Fibroblast of the aortic adventitia (primary cell): ENCODE measurements at places on chromosomes 13 and 19. TPM values are rescaled to one million over a fixed set of nuclear protein-coding genes. Genes with fewer than 3 reads are reported as not detected.

- DNase-seq, result no peak
Measured at GRCh38 chr13:63381078-63381859, 1965.6 kb upstream of the PCDH20 start.

DNA sequence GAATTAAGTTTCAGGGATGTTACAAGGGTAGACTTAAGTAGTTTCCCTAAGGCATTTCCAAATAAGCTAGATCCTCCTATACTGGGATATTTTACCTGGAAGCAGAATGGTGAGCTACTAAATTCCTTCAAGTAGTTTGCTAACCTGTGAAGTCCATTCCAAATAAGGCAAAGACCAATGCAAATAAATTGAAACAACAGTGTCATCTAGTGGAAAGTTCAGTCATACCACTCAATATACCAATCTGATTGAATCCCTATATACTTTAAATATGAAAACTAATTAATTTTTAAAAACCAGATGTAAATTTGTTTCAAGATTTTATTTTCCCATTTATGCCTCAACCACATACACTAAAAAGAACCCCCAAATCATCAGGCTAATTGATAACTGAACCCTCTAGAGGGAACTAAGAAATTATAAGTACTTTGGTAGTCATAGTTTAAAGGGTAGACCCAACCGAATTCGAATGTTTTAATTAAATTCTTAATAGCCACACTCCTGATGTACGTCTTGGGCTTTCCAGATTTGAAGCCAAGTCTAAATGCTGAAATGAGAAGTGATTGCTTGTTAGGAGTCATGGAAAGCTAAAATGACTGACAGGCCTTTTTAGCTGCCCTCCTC is 223.7 kb downstream of the TBC1D4 start:
- DNase-seq, result peak; percentile 75

The TMEM150B gene
- not detected in 2 replicates for total RNA-seq

DNA sequence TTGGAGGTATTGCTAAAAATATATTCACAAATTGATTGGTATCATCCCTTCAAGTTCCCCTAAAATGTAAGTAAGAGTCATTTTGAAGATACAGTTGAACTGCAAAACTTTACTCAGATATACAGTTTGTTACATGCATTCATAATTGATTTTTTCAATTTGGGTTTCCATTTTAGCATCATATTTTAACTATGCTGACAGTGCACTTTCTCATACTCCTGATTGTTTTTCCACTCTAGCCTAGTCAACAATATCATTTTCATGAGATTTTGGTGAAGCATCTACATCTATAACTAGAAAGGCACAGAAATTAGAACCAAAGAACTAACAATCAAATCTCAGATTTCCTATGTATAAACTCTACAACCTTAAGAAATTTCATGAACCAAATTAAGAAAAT is 2850.4 kb upstream of the PCDH20 start:
- no peak for DNase-seq

The SCEL gene
- total RNA-seq, result not detected in 2 replicates

DNA sequence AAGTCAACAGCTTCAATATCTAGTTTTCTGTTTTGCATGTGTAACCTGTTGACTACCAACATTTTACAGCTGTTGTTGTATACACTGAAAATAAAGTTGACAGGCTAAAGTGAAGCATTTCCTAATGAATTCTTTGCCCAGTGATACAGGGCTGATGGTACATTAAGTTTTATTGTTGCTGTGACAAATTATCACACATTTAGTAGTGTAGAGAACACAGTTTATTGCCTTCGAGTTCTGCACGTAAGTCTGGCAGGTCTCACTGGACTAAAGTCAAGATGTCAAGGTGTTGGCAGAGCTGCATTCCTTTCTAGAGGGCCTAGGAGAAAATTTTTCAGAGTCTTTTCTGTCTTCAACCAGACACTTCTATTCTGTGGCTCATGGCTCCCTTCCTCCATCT is 184.2 kb downstream of the SLITRK6 start:
- DNase-seq, result no peak

- no peak for DNase-seq
Measured at GRCh38 chr13:102645701-102646100, 48.9 kb downstream of the TPP2 start.

DNA sequence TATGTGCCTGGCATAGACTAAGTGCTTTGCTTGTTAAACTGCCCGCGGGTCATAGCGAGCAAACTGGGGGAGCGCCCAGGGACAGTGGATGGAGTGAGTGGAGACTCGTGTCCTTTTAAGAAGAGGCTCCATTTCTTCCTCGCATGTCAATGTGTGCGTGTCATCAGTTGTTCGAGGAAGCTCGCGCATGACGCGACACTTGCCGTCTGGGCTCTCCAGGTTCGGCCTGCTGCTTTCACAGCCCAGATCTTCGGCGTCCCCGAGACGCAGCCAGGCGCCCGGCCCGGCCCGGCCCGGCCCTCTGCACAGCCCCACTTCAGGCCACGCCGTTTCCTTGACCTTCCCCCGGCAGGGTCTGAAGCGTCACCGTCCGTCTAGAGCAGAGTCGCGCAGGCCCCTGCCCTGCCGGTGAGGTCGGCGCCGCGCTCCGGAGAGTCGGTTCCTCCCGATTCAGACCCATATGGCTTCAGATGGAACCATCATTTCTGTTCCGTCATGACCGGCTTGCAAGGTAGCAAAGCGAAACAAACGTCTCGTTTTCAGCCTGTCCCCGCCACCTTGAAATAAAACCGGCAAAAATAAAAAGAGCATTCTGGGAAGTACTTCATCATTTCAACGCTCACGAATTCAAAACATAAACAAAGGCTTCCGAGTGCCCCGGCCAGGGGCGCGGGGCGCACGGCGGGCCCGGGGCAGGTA is 599 bp upstream of the ARHGEF7 start:
- peak; percentile 19 for DNase-seq

DNA sequence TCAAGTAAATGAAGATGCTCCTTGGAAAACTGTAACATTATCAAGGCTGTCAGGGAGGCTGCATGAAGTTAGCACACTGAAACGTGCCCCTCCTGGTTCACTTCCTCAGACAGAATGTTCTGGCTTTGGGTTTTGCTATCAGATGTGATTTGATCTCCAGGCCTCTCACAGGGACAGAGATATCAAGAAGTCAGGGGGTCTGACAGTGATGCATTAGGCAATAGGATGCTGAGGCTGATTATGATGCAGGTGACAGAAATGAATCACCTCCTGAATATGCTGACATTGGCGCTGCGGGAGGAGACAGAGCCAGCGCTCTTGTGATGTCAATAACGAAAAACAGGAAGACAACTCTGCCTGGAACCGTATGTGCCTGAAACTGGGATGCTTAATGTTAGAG is 278.5 kb downstream of the DCT start:
- no peak for DNase-seq

DNA sequence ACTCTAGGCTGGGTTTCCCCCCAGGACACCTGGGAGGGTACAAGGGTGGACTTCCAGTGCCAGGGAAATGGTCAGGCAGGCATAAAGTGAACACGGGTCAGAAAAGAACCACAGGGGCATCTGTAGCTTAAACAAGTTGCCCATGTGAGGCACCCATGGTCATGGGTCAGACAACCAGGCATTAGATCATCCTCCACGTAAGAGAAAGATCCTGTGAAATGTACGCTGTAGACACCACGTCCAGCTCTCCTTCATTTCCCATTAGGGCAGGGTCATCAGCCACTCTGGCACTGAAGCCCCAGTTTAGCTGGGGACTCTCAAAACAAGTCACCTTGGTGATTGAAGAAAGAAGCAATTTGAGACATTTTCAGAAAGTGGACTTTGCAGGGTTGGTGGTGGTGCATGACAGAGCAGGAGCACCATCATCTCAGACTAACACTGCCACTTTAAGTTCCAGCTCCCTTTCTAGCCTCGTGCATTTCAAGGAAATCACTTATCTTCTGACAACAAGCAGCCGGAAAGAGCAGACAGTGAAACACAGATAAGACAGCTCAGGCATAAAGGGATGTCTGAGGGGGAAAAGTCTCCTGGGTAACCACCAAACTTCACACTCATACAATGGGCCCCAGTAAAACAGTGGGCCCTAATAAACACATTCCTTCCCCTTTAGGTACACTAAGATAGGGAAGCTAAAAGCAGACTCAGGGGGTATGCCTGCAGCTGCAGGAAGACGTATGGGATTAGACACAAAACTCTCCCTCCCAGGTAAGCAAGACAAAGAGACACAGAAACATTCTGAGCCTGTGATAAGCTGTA is 16.1 kb upstream of the SIGLEC6 start:
- DNase-seq, result peak; percentile 47

DNA sequence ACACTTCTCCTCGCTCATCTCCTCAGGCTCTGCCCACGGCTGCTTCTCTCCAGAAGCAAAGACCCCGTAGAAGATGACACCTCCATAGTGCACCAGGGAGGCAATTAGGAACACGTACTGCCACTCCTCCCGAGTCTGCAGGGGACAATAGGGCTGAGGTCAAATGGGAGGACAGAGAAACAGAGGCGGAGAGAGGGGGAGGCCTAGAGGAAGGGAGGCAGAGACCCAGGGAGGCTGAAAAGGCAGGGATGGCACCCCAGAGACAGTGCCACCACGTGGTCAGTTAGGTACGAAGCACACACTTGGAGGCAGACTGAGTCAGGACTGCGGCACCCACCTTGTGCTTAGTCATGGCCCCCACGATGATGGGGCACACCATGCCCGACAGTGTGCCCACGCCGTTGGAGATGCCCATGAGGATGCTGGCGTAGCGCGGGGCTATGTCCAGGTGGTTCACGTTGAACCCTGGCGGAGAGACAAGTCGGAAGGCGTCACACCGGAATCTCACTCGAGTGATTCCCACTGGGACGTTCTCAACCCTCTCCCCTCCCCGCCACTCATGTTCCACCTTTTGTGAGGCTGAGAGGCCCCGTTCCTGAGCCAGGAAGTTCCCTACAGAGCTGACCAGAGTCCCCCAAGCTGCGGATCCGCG is 5.6 kb downstream of the GFY start:
- DNase-seq, result no peak

- DNase-seq, result peak; percentile 53
Measured at GRCh38 chr19:14023404-14024235, 4.3 kb upstream of the RLN3 start.

GRCh38 chr13:41652735-41653361 is 195.5 kb downstream of the RGCC start:
- peak; percentile 79 for DNase-seq

The MYADM gene
- total RNA-seq, result 6.8 and 30.2 TPM in 2 replicates

The FGF9 gene
- 0.18 and 2.5 TPM in 2 replicates for total RNA-seq

- DNase-seq, result no peak
Measured at GRCh38 chr19:37995346-37995745, 88.3 kb downstream of the SIPA1L3 start.

DNA sequence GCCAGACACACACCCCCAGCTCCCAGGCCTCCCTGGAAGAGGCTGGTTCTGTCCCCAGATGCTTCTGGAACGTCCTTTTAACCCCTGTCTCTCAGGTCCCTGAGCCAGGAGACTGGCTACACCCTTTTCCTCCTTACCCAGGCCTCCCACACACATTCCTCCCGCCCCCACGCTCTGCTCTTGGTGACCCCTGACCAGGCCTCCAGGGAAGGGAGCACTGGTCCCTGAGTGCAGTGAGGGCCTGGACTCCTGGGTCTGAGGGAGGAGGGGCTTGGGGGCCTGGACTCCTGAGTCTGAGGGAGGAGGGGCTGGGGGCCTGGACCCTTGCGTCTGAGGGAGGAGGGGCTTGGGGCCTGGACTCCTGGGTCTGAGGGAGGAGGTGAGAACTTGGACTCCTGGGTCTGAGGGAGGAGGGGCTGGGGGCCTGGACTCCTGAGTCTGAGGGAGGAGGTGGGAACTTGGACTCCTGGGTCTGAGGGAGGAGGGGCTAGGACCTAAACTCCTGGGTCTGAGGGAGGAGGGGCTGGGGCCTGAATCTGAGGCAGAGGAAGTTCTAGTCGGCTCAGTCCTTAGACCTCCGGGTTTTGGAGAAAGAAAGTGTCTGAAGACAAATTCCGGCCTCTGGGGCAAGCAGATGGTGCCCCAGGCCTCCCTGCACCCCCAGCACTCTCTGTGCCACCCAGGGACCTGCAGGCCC is 527 bp downstream of the KLK6 start:
- DNase-seq, result no peak

The EGLN2 gene
- 60.6 and 64.2 TPM in 2 replicates for total RNA-seq

The SLITRK5 gene
- total RNA-seq, result under 0.01 and 0.09 TPM in 2 replicates

The CYSLTR2 gene
- not detected in 2 replicates for total RNA-seq

The AMER2 gene
- total RNA-seq, result not detected in 2 replicates

The RUBCNL gene
- 0.16 and 4.6 TPM in 2 replicates for total RNA-seq

The KIR2DL1 gene
- total RNA-seq, result not detected in 2 replicates

DNA sequence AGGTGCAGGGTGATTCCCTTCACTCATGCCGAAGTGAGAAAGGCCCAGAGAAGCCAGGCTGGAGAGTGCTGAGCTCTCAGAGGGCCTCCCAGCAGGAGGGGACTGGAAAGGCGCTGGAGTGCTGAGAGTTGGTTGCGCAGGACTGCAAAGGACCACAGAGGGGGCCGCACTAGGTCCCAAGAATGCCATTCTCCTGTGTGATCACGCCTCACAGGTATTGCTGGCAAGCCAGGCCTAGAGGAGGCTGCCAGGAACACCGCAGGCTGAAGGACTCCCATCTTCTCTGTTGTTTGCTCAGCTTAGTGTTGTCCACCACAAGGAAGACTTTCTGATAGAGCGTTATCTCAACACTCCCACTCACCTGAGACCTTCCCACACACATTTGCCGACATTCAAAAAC is 165.0 kb downstream of the FGF14 start:
- DNase-seq, result no peak

GRCh38 chr19:14114854-14115253 is 2.7 kb downstream of the PRKACA start:
- no peak for DNase-seq

GRCh38 chr19:30349131-30349730 is 23.0 kb upstream of the ZNF536 start:
- no peak for DNase-seq

DNA sequence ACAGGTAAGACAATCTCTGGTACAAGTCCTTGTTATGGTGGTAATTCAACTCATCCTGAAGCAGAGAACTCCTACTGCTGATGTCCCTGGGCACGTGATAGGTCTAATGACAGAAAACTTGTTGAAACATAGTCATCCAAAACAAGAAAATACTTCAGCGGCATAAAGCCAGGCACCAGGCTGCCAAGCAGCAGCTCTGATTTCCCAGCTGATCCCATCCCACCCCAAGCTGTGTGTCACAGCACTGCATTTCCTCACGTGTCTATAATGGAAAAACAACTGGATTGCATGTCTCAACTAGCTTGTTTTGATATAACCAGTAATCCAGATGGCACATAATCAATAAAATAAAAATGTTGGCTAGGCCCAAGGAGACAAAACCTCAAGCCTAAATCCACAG is 64.8 kb downstream of the MIPEP start:
- no peak for DNase-seq

The SLC6A16 gene
- total RNA-seq, result 0.09 TPM in 1 of 2 replicates, not detected in the other

DNA sequence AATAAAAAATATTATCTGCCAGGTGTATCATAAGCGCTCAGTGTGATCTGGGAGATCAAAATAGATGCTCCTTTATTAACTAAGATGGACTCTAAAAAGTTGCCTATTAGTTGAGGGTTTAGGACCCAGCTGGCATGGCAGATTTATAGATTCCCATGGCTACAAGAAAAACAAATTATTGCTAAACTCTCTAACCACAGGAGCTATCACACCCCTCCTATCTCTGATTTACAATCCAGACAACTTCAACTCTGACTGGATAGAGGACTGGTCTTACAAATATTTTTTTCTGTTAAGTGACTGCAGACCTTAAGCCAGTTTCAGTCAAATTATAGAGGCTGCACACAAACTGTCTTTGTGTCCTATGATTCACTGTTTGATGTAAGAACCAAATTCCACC is 45.4 kb upstream of the MYCBP2 start:
- DNase-seq, result peak; percentile 6

GRCh38 chr13:75600371-75600770 is 35.8 kb upstream of the LMO7 start:
- DNase-seq, result no peak

GRCh38 chr19:54475706-54476105 is 2.6 kb upstream of the CDC42EP5 start:
- no peak for DNase-seq
